ENCODE measurements at places on chromosomes 7 and 10.

GRCh38 chr7:130290745-130291144 lies 2.2 kb upstream of the CPA4 start:
- no peak for DNase-seq

DNA sequence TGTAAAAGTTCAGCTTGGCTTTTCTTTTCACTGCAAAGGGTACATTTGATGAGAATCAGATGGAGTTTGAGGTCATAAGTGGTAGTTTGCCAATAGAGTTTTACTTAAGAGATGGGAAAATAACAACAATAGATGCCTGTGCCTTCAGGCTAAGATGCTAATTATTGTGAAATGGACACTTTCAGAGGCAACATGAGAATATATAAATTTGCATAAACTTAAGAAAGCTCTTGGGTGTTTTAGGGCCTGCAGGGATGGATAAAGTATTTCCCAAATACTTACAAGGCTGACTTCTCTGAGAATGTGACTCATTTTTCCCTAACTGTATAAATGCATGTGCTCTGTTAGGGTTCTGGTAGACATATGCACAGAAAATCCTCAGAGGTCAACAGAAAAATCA lies 200.3 kb upstream of the SVIL start:
- no peak for DNase-seq

DNA sequence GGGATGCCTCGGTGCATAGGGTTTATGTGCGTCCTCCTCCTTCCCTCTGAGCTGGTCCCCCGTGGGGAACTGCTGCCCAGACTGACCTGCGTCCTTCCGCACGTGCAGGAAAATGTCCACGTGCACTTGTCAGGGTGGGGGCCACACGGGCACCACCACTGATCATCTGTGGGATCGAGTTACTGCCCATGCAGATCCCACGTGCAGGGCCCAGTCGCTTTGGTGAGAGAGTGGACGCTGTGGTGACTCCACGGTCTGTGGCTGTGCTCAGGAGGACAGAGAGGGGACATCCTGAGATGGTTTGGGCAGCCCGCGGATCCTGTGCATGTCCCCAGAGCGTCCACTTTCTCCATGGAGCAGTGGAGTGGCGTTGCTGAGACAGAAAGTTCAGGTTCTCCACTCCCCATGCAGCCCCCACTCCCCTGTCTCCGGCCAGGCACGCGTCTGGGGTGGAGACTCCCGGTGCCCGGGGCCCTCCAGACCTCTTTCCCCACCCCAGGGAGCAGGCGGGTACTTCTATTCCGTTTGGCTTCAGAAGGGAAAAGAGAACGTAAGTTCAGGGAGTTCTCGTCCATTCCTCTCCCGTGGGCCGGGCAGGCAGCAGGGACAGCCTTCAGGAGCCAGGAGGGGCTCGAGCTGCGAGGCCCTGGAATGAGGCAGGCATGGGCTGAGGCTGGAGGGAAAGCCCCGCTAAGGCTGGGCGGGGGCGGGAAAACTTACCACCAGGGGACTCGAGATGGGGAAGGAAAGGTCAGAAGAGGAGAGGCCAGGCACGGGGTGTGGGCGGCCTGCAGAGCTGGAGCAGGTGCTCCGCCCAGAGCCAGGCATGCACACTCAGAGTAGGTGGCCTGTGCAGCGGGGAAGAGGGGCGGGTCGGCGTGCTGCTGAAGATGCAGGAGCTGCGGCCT lies 59.9 kb downstream of the EGFR start:
- no peak for DNase-seq

- no peak for DNase-seq
These were observed 3.7 kb upstream of the IL2RA start for GRCh38 chr10:6065835-6066234.

DNA sequence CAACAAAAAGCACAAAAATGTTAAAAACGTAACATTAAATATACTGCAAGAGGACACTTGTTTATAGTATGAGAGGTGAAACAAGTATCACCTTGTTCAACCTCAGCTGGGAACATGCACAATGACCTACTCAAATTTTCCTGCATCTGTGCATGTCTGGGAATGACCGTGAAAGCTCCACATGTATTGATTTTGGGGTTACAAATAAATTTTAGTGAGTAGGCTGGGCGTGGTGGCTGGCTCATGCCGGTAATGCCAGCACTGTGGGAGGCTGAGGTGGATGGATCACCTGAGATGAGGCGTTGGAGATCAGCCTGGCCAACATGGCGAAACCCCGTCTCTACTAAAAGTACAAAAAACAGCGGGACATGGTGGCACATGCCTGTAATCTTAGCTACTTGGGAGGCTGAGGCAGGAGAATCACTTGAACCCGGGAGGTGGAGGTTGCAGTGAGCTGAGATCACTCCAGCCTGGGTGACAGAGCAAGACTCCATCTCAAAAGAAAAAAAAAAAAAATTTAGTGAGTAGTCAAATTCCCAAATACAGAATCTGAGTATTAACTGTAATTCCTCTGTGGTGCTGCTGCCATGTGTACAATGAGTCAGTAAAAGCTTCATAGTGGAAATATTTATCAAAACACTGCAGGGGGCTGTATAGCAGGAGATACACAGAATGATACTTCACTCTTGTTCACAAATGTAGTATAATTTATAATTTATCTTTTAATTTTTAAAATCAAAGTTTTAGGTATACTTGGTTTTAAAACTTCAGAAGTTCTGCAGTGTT lies 41.1 kb downstream of the SUGCT start:
- DNase-seq, result no peak

GRCh38 chr10:95217476-95217875 lies 23.4 kb downstream of the ACSM6 start:
- DNase-seq, result no peak

DNA sequence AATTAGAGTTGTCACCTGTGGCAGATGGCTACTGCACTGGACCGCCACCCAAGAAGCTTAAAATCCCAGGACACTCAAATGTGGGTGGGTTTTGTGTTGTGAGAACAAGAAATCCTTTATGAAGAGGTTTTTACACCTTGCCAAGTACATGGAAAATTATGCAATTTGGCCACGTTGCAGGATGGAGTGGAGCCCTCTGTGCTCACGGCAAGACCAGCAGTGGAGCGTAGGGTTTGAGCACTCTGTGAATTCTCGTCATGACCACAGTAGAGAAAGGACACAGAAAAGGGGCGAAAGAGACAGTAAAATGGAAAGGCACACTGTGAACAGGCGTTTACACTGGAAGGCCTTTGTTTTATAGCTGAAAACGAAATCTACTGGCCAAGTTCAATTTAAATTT lies 222.6 kb downstream of the ADARB2 start:
- DNase-seq, result no peak

- no peak for DNase-seq
These were observed 52.8 kb upstream of the VWDE start for GRCh38 chr7:12456506-12456905.

- no peak for DNase-seq
These were observed 336.0 kb downstream of the PLXNA4 start for GRCh38 chr7:132240262-132240661.

GRCh38 chr7:129670656-129671055 lies 59.1 kb downstream of the NRF1 start:
- DNase-seq, result peak; percentile 70

GRCh38 chr7:33581236-33581635 lies 324.1 kb upstream of the BMPER start:
- no peak for DNase-seq

GRCh38 chr10:6888434-6888833 lies 308.4 kb upstream of the PRKCQ start:
- DNase-seq, result no peak

DNA sequence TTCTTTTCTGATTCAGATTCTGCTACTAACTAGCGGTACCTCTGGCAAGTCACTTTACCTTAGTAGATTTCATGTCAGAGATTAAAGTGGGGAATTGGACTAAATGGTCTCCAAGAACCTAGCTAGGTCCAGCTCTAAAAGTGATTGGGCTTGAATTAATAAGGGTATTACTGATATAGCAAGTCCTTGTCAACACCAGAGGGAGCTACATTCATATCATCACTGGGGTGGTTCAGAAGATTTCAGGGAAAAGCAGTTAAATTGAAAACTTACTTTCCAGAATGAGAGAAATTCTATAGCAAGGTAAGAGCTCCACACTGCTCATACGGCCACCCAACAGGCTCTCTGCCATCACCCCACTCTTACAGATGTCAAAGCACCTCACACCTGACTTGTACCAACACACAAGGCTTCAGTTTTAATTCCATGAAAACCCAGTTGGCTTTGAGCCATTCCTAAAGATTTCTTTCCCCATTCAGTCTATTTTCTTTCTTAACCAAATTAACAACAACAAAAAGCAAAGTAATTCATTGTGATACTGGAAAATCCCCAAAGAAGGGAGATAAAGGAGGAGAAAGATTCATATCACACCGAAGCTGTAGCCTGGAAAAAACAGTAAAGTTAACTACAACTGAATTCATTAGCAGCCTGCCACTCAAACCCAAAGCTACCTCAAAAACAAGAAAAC lies 38.0 kb upstream of the SPOCK2 start:
- peak; percentile 56 for DNase-seq

DNA sequence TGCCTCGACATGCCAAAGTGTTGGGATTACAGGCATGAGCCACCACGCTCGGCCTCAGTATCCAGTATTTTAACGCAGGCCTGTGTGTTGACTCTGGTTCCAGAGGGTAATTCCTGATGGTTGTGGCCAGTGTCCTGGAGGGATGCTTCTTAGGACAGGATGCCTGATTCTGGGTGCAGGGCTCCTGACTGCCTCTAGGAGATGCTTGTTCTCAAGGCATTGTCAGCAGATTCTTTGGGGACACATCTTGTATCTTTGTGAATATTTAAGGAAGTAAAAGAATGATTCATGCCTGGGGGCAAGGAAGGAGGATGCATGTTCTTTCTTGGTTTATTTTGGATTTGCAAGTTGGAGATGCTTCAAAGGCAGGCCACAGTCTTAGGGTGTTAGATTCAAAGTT lies 2.2 kb downstream of the ZDHHC4 start:
- no peak for DNase-seq

- no peak for DNase-seq
These were observed 16.3 kb downstream of the TLL2 start for GRCh38 chr10:96497391-96497790.

DNA sequence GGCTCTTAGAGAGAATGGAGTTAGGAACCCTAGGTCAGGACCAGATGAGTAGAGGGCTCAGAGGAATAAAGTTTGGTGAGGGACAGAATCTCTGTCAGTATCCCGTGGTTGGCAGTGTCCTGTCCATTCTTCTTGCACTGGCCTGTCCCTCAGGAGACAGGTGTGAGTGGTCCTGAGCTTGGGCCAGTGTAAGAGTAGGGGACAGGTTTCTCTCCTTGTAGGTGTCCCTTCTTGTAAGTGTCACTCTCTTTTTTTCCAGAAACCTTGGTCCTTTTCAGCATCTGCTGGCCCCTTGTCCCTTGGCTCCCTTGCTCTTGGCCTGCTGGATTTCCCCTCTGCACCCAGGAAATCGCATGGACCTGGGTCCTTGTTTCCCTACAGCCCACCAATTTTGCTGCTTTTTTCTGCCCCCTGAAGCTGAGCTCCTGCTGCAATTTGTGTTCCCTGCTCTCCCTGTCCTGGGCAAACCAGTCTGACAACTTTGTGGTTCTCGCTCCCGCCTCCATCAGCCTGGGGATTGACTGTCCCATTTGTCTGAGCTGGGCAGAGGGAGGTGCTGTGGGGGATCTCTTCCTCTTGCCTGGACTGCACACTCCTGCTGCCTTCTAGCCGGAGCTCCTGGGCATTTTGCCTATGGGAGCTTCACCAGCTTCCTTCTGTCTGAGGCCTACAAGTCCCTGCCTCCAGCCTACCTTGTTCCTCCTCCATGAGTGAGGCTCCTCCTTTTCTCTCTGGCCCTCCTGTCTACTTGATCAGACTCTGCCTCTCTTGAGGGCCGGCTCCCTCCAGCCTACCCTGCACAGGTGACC lies 6.5 kb downstream of the TSPAN14 start:
- DNase-seq, result no peak

GRCh38 chr7:76234931-76235441 lies 33.3 kb downstream of the SRRM3 start:
- peak; percentile 65 for DNase-seq

DNA sequence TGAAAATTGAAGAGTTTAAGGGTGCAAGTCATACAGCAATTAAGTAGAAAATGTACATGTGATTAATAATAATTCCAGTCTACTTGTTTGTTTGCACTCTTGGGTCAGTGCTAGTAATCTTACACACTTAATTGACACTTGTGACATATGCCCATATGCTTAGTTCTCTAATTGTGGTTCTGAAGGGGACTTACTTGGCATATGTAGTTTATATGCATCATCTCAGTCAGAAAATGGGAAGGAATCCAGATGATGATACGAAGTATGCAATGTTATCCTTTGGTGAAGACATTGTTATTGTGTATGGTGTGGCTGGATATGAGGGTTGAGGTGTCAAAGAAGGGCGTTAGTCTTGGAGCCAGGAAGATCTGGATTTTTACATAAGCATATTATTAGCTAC lies 193.5 kb upstream of the HDAC9 start:
- DNase-seq, result no peak
